Left cardiac atrium (tissue), 4 donors: ENCODE measurements at places on chromosomes 6 and 20.

- no peak for DNase-seq
Observed at GRCh38 chr6:1662534-1662933, 52.8 kb downstream of the FOXC1 start.

DNA sequence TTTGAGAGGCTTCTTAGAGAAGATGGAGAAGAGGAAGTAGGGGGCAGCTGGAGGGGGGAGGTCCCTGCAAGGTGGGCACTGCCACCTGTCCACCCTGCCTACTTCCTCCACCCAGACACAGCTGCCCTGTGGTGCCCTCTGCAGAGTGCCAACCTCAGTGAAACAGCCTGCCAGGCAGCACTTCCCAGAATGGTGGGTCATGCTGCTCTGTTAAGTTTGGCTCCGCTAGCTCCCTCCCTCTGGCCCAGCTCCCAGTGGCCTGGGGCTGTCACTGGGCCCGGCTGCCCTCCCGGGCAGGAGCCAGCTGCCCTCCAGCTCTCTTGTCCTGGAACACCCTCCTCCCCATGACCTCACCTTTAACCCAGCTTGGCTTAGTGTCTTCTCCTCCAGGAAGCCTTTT, 5.1 kb upstream of the EPB41L1 start:
- DNase-seq, result peak; percentile 61

DNA sequence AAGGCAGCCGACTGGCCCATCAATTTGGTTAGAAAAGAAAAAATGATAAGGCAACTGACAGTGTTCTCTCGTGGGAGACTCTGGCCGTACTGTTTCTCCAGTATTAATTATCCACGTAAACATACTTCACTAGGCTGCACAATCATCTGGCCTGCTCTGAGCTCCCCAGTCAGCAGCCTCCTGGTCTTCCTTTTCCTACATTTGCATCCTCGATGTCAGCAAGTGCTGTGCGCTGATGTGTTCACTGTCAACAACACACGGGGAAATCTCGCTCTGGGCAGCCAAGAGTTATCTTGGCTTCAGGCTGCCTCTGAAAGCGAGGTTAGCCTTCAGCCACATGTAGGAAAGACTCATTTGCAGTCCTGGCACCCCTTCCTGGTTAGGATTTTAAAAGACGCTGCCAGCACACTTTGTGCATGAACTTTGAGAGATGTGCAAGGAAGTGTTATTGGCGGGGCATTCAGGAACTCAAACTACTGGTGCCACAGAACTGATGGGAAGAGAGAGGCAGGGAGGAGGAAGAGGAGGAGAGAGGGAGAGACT, 460.5 kb upstream of the ARID1B start:
- DNase-seq, result no peak

DNA sequence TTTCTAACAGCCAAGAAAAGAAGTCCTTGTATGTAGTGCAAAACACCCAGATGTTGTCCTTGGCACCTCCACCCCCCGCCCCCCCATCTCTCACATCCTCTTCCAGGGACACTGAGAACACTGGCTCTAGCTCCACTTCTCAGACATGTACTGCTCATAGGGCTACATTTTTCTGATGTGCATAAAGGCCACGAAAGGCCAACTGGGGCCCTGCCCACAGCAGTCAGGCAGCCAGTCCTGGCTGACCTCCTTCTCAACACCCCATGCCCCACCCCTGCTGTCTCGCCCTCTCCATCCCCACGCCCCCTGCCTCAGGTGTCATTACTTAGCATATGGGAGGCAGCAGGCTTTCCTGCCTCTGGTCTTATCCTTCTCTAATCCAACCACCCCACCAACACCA, 11.3 kb downstream of the GABRR1 start:
- DNase-seq, result no peak

DNA sequence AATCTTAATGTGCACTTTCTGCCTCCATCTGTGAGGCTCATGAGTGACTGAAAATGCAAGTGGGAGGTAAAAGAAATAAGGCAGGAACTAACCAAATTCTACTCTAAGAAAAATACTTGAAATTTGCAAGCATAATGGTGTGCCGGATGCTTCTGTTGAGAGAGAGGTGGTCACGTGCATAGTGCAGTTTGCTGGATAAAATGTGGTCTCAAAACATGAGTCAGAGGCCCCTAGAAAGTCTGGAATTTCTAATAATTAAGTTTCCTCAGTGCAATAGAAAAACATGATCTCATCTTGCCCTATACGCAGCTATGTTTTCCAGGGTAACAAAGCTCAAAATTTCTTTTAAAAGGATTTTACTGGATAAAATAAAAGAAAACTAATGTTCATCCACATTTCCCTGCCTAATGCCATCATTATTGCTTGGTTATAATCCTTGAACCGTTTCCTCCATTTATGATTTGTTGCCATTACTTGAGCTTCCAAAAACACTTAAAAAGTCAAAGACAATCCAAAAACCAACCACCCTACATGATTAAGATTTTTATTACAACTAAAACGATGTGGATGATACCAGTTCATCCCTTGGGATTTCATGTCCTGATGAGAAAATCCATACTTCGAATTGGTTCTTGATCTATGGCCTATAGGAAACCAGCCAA, 351.7 kb upstream of the ARID1B start:
- DNase-seq, result no peak

DNA sequence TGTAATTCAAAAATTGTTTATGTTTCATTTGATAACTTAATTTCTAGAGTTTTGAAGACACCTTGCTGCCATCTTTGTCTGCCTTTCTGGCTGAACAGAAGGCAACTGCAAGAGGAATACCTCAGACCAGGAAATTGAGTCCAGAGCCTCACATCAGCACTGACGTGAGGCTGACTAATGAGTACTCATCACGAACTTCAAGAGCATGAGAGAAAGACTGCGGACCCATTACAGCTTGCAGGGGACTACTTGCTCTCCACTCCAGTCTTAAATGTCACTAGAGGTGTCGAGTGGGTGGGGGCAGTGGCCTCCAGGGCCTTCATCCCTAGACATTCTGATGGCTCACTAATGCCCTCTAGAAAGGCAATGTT, 109.5 kb upstream of the SSTR4 start:
- no peak for DNase-seq

- no peak for DNase-seq
Observed at GRCh38 chr6:121135425-121135824, 198.9 kb downstream of the TBC1D32 start.

GRCh38 chr20:10672624-10673127, 1.1 kb downstream of the JAG1 start:
- DNase-seq, result peak; percentile 72

- DNase-seq, result no peak
Observed at GRCh38 chr6:80608881-80609280, 502.4 kb downstream of the BCKDHB start.

DNA sequence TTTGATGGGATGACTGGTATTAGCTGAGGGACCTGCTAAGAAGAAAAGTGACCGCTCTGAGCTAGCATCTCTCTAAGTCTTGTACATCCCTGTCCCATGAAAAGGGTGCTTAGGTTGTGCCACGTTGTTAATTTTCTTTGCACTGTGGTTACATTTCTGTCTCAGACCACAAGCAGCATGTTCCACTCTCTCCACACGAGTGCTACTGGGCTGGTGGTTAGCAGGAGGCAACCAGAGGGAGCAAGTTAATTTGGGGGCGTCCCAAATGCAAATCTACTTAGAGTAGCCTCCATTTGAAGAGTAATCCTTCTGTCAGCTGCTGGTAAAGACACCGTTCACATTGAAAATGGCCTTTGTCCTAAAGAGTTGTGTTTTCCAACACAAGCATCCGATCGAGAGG, 3.4 kb upstream of the SCML4 start:
- no peak for DNase-seq

DNA sequence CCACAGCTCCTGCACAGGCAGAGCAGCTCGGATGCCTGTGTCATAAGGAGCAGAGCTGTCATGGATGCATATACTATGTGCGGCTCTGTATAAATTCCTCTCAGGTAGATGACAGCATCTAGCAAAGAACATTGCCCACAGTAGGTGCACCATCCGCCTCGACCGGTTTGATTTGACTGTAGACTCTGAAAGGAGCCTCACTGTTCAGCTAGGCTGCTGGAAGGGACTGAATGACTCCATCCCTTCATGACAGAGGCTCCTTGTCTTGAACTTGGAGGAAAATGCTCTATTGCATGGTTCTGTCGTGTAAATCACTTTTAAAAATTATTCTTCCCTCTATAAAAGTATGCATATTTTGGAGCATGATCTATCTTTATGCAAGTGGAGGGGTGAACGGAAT, 128.8 kb upstream of the QKI start:
- no peak for DNase-seq

- no peak for DNase-seq
Observed at GRCh38 chr6:38783443-38784228, 68.5 kb downstream of the DNAH8 start.
